ENCODE measurements at places on chromosomes 11 and 22.

GRCh38 chr11:100397401-100397800, 289.7 kb upstream of the ARHGAP42 start:
- DNase-seq, result no peak

- no peak for DNase-seq
Measured at GRCh38 chr11:72598466-72598865, 75.8 kb downstream of the PDE2A start.

DNA sequence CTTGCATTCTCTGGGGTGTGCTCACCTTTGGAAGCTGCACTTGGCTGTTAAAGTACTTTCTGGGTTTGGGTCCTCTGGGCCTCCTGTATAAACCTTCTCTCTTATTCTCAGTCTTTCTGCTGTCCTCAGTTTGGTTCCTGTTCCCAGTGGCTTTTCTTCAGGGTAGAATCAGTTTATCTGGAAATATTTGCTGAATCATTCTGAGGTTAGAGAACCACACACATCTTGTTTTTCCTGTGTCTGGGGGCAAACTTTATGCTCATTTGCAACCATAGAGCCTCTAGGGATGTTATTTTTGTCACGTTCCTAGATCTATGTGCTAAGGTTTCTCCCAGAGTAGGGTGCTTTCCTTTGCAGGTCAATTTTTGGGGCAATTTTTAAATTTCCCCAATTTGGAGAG, 224.3 kb upstream of the C11orf87 start:
- no peak for DNase-seq

GRCh38 chr11:35619855-35620640, 1.8 kb downstream of the FJX1 start:
- DNase-seq, result no peak

- DNase-seq, result no peak
Measured at GRCh38 chr11:66674964-66675602, 2.6 kb downstream of the RBM4B start.

GRCh38 chr22:36454916-36455570, 26.4 kb downstream of the TXN2 start:
- DNase-seq, result peak; percentile 92
